ENCODE measurements at places on chromosomes 5 and 9.

DNA sequence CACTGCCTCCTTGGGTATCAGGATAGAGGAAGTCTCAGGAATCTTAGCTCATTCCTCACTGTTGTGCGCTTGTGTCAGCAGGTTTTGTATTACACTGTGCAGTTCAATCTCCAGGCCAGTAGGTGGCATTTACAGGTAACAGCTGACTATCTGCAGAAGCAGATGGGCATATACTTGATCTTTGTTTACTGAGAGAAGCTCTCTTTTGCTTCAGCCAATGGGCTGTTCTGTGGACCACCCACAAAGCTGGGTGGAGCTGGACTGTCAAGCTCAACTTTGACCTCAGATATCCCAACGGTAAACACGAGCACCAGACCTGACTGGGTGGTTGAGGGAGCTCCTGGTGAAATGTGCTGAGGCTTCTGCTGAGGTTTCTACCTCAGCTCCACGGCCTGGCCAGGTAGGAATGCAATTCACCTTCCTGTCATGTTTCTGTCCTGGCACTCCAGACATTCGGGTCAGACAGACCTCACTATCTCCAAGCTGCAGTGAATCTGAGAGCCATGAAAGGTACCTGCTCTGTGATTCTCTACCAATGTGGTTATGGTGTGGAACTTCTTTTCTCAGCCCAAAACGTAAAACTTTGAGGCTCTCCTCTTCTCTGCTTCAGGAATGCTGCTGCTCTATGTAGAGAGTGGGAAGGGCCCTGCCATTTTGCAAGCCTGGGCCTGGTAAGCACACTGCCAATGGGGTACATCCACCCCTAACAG lies 167.9 kb upstream of the ACTBL2 start:
- DNase-seq = no peak
- no peak overlapping the region for H3K4me3 ChIP-seq
- no peak overlapping the region for H3K27ac ChIP-seq
- H3K4me1 ChIP-seq = no peaks in the 10 kb centered on the region
- no peaks in the 10 kb centered on the region for H3K36me3 ChIP-seq

GRCh38 chr5:179427676-179428056 lies 82.4 kb upstream of the ADAMTS2 start:
- H3K27me3 ChIP-seq = no peaks in the 10 kb centered on the region
- no peaks in the 10 kb centered on the region for H3K36me3 ChIP-seq
- no peaks in the 10 kb centered on the region for H3K4me1 ChIP-seq
- no peak overlapping the region for H3K4me3 ChIP-seq

DNA sequence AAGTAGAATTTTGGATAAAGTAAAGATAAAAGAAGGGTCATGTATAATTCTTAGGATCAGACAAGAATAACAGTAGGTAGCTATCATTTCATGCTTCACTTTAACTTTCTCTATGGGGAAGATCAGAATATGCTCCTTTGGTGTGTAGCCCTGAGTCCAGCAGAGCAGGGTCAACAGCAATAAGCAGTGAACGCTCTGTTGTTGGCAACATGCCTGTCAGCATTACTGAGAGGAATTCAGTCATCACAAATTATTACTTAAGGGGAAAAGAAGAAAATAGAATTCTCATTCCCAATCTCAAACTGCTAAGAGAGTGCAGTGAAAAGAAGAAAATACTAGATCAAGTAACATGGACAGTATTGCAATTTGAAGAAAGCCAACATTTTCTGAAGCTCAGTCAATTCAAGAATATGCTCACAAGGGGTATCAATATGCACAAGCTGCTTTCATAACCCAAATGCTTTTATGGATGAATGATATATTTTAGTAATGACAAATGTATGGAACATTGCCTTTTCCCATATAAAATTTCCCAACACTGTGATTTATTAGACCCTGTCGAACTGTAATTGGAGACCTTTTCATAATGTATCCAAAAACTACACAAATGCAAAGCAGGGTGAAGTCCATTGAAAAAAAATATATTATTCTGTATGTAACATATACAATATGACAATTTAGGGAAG lies 1359.4 kb downstream of the EFNA5 start:
- H3K4me3 ChIP-seq = no peak overlapping the region
- no peaks in the 10 kb centered on the region for H3K36me3 ChIP-seq
- DNase-seq = no peak
- no peaks in the 10 kb centered on the region for H3K27me3 ChIP-seq
- no peaks in the 10 kb centered on the region for H3K4me1 ChIP-seq

GRCh38 chr5:149799119-149799623 lies 69.1 kb downstream of the PPARGC1B start:
- no peaks in the 10 kb centered on the region for H3K4me1 ChIP-seq
- no peaks in the 10 kb centered on the region for H3K36me3 ChIP-seq
- H3K4me3 ChIP-seq = no peak overlapping the region
- peak overlapping the region; percentile 33 for H3K27ac ChIP-seq
- peak; percentile 68 for DNase-seq

GRCh38 chr9:127233550-127233949 lies 31.0 kb upstream of the GARNL3 start:
- H3K4me3 ChIP-seq = no peak overlapping the region
- H3K27ac ChIP-seq = no peak overlapping the region
- no peaks in the 10 kb centered on the region for H3K36me3 ChIP-seq
- no peaks in the 10 kb centered on the region for H3K27me3 ChIP-seq

- no peaks in the 10 kb centered on the region for H3K36me3 ChIP-seq
- H3K4me3 ChIP-seq = no peak overlapping the region
- H3K27ac ChIP-seq = no peak overlapping the region
Measured at GRCh38 chr5:150918613-150919012, 13.8 kb upstream of the ZNF300 start.
